ENCODE measurements at places on chromosomes 1 and 21.

DNA sequence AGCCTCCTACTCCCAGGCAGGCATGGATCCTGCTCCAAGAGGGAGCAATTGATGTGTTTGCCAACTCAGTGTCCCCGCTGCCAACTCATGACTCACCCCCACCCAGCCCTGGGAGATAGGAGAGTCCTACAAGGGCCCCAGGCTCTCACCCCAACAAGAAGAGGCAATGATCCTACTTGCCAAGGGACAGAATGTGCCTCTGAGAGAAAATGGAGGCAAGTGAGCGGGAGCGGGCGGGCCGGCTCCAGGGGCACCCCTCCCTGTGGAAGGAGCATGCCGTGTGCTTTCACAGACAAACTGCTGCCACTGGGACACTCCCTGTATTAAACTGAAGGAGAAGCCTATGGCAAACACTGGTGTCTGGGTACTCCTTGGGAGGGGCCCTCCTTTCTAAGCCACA, 16.7 kb downstream of the PKP1 start:
- DNase-seq, result no peak

DNA sequence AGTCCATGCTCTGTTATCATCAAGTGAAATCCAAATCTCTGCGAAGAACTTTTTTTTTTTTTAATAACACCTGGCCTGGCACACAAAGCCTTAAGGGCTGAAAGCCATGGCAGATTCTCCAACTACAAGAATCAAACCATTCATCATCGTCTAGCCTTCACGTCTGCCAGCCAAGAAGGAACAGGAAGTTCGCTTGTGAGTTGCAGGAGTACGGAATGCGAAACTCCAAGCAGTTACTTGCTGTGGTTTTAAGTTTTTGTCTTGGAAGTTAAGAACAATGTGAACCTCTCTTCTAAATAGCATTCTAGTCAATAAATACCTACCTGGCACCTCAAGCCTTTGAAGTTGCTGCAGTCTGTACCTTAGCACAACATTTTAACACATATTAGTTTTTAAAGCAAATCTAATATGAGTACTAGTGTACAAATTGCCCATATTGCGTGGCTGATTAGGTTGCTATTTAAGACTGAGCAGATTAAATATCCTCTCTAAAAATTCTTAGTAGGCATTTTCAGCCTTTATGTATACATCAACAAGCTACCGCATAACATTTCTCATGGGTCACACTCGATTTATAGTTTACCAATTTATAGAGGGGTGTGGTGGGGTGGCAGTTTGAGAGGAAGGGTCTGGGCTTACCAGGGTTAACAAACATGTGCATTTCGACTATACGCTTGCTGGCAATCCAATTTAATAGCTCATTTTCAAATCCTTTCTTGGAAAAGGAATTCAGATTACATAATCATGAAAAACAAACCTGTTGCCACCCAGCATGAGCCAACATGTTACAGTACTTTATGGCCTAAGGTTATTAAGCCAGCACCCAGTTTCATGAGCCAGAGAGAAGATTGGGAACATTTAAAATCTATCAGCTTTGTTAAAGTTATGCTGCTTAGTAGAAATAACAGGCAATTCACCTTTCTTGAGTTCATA, 22.2 kb upstream of the PTPN14 start:
- no peak for DNase-seq

DNA sequence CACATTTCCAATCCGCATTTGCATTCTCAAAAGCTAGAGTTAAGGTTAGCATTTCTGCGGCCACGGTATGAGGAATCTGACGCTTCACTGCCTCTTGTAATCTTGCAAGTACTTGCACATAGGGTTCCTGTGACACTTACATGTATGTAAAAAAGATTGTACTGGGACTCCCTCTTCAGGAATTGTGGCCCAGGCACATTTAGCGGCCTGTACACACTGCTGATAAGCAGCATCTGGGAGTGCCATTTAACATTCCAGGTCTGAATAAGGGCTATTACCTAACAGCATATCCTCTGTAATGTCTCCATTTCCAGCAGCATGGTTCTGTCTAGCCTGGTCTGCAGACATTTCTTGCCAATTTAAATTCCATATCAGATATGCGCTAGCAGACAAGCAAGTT, 75.7 kb downstream of the AXDND1 start:
- no peak for DNase-seq

- DNase-seq, result no peak
These were observed 322.3 kb downstream of the DUSP10 start for GRCh38 chr1:221419513-221420095.

DNA sequence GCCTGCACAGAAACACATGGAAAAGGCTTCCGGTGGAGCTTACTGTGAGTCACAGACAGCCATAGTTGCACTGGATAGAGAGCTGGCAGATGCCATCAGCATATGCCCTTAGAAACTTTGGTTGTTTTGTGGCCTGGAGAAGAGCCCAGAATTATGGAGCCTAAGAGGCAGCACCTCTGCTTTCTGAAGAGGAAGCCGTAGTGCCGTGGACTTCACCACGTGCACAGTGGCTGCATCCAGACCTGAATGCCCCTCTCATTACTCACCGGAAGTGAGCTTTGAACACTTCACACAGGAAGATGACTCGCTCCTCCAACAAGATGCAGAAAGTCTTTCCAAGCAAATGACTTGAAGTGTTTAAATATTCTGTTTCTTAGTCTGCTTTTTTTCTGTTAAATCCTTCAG, 28.4 kb downstream of the JUN start:
- DNase-seq, result peak; percentile 62

DNA sequence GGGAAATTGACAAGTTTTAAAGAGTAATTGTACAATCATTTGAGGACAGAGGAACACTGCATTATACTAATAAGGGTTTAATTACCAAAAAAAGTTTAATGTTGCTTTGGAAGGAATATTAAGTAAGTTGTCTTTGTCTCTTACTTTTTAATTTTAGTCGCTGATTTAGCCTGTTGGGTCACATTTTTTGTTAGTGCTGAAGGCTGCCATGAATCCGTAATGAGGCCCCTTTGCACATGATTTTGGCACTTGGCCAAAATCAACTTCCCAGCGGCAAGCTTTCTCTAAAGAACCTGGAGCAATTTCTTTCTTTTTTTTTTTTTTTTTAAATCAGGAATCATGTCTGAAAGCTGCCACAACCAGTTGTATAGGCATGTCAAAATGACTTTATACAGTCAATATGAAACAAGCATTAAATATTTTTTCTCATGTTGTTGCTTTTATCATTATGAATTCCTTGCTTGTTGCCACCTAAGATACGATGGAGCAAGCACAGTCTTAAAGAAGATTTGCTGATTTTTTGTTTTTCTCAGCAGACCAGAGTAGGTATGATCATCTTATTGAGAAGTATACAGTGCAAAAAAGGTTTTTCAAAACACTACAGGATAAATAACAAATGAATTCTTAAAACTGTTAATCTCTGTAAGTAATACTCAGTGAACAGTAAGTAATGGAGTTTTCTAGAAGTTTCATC, 690.4 kb downstream of the USP25 start:
- no peak for DNase-seq

GRCh38 chr1:41647221-41648135, 163.0 kb upstream of the EDN2 start:
- DNase-seq, result no peak

- no peak for DNase-seq
These were observed 34.6 kb upstream of the POU2F1 start for GRCh38 chr1:167185974-167186657.

DNA sequence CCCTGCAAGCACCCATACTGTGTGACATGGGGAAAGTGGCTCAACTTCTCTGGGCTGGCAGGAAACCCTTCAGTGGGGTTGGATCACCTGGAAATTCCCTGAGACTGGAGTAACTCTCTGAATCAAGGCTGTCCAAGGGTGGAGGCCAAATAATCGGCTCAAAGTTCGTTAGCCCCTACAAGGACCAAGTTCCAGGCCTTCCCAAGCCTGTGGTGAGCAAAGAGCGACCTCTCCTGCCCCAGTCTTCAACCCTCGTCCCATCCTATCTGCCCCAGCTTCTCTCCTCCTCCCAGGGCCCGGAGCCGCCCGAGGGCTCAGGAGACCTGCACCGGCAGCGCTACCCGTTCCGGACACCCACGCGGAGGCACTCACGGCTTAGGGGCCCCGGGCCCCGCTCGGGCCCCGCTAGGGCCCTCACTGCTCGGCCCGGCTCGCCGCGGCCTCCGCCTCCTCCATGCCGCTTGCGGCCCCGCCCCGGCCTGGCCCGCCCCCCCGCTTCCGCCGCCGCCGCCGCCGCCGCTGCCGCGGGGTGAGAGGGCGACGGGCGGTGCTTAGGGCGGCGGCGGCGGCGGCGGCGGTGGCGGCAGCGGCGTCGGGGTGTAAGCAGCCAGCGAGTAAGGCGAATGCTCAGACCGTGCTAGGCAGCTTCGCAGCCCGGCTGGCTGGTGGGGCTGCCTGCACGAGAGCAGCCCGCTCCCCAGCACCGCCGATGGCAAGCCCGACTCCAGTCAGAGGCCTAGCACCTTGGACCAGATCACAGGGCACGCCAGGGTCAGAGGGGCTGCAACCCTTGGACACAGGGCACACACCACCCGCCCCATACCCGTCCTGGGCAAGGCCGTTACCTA, at the start of gene POMGNT1:
TSS of gene POMGNT1 (minus strand) at position 471 of the 848 bp plus-strand sequence. CDS start 613 bp downstream, outside the sequence.
- DNase-seq, result peak; percentile 82

- no peak for DNase-seq
These were observed 33.2 kb upstream of the RBM15 start for GRCh38 chr1:110305900-110306420.

DNA sequence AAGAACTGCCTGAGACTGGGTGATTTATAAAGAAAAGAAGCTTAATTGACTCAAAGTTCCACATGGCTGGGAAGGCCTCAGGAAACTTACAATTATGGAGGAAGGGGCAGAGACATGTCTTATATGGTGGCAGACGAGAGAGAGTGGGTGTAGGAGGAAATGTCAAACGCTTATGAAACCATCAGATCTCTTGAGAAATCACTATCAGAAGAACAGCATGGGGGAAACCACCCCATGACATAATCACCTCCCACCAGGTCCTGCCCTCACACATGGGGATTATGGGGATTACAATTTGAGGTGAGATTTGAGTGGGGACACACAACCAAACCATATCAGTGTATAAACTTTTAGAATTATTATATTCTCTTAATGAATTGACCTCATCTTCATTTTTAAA, 335.9 kb upstream of the DPYD start:
- no peak for DNase-seq

DNA sequence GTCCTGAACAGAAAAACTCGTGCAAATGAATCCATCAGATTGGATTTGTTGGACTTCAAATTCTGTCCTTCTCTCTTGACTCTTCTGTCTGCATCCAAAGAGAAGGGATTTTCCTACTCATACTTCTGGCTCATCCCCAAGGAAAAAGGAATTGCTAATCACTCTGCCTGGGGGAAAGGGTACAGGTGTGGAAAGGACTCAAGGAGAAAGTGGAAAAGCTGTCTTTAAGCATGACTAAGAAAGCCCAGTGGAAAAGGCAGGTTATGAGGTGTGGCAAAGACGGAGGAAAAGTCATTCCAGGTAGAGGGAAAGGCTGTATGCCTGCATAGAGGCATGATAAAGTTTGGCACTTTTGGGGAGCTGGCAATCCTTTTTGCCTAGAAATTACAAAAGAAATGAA, 43.4 kb downstream of the PTGS2 start:
- DNase-seq, result no peak

DNA sequence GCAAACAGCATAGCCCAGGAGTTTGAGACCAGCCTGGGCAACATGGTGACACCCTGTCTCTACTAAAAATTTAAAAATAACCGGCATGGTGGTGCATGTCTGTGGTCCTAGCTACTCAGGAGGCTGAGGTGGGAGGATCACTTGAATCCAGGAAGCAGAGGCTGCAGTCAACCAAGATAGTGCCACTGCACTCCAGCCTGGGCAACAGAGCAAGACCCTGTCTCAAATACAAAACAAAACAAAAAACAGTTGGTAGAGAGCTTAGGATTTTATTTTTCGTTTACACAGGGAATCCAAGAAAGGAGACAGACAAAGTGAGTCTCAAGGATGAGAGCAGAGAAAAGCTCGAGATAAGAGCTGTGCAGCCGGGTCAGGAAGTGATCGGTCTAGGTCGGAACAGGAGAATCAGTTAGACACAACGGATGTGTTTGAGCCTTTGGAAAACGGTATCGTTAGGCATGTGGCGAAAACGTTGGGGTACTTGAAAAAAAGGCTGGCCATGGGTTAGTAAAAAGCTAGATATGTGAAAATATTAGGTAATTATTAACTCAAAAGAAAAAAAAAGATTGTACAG, 1.7 kb upstream of the MIB2 start:
- DNase-seq, result no peak

DNA sequence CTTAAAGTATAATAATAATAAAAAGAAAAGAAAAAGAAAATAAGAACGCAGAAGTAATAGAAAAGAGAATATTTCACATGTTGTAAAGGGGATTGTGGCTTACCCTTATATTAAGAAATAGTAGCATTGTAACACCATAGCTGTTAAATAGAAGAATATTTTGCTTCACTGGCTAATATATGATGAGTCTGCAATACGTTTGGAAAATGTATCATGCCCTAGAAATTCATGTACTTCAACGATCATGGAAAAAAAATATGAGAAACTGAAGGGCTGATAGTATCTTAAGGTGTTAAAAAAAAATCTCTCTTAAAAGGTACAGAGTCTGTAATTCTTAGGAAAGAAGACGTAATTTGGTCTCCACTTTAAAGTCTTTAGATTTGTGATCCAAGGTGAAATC, 1390.5 kb upstream of the ADGRL2 start:
- DNase-seq, result no peak
